Tibial nerve (tissue), 4 donors: ENCODE measurements at places on chromosomes 12 and 14.
A peak's percentile ranks its signal among the peaks of the same experiment; 100 is the strongest.

DNA sequence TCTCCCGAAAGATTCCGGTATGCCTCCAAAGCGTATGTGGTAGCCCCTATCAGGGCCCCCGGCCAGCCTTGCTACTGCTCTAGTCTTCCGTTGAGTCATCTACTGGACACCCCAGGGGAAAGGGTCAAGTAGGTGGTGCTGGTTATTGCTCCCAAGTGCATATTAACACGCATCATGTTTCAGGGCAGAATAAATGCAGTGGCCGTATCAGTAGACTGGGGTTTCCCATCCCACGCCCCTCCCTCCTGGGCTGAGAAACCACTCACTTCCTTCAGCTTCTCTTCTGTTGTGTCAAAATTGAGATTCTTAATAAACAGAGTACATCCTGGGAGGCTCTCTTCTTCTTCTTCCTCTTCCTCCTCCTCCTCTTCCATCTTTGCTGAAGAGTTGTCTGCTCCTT lies 39.3 kb downstream of the RBM19 start:
- no peak overlapping the region for H3K4me3 ChIP-seq
- no peak for DNase-seq
- no peaks in the 10 kb centered on the region for H3K4me1 ChIP-seq
- H3K27me3 ChIP-seq: no peaks in the 10 kb centered on the region
- no peak overlapping the region for H3K27ac ChIP-seq
- H3K36me3 ChIP-seq: peaks cover 92% of the 10 kb centered on the region

DNA sequence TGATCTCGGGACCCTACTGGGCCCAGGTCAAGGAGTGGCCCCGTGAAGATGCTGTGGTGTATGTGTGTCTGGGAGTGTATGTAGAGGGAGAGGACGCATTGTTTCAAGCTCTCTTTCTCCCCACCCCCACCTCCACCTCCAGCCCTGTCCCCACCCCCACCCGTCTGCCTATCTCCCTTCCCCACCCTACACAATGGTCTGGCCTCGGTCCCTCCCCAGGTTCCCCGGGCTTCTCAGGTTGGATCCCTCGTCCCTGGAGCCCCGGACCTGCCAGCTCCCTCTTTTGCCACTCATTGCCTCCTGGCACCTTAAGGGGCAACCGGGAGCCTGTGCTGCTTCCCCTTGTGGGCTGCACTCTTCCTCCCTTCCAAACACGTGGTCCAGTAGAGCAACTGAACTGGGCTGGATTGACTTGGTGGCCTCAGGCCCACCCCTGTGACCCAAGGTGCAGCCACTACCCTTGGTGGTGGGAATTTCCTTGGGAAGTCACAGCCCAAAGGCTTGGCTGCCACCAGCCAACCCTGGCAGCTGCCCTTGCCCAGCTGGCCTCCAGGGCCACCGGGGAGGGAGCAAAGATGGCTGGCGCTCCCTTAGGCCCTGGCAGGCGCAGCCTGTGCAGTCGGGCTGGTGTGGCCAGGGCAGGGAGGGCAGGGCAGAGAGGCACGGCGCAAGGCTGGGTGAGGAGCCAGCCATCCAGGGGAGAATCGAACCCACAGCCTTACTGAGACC lies 628 bp downstream of the VRTN start:
- H3K4me3 ChIP-seq: no peak overlapping the region
- no peak for DNase-seq
- peaks cover 23% of the 10 kb centered on the region for H3K27me3 ChIP-seq
- H3K4me1 ChIP-seq: no peaks in the 10 kb centered on the region

DNA sequence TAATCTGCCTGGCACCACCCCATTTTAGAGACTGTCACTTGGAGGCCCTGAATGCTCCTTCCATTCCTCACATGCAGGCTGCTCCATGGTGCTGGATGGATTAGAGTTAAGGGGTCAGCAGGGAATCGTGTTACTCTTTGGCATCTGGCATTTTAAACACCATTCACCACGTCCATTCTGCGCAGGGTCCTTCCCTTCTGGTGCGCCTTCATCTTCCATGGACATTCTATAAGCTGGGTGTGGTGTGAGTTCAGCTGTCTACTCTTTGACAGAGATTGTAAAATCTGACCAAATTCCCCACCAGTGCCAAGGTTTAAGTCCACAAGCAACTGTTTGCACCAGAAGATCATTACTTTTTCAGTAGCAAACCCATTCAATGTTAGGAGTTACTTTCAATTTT lies 47.8 kb downstream of the GIT2 start:
- H3K4me3 ChIP-seq: no peak overlapping the region
- no peaks in the 10 kb centered on the region for H3K27me3 ChIP-seq
- peaks cover 29% of the 10 kb centered on the region for H3K4me1 ChIP-seq
- no peak for DNase-seq
- peaks cover 48% of the 10 kb centered on the region for H3K36me3 ChIP-seq

- H3K36me3 ChIP-seq: no peaks in the 10 kb centered on the region
- no peak overlapping the region for H3K27ac ChIP-seq
- no peak for DNase-seq
- H3K4me3 ChIP-seq: no peak overlapping the region
- H3K4me1 ChIP-seq: no peaks in the 10 kb centered on the region
- no peaks in the 10 kb centered on the region for H3K27me3 ChIP-seq
Observed at GRCh38 chr12:60803147-60803546, 1207.3 kb downstream of the SLC16A7 start.

GRCh38 chr12:104177663-104178501 lies 37.7 kb upstream of the TXNRD1 start:
- H3K27me3 ChIP-seq: no peaks in the 10 kb centered on the region
- H3K4me3 ChIP-seq: no peak overlapping the region
- DNase-seq: peak; percentile 66
- no peaks in the 10 kb centered on the region for H3K36me3 ChIP-seq

DNA sequence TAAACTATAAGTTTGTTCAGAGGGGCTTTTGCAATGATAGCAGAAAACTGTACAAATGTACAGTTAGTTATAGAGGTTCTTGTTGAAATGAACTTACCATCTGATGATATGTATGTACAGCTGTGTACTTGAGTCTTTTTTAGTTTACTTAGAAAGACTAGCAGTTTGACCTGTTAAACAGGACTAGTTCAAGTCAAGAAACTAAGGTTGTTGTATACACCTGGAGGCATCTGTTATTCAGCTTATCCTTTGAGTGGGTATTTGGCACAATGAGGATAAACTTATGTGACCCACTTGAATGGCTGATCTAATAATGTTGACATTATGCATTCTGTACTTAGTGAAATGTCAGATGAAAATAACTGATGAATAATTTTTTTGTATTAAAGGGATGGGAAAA lies 13.4 kb downstream of the MTERF2 start:
- peaks cover 26% of the 10 kb centered on the region for H3K4me1 ChIP-seq
- no peaks in the 10 kb centered on the region for H3K36me3 ChIP-seq
- no peaks in the 10 kb centered on the region for H3K27me3 ChIP-seq

- H3K4me1 ChIP-seq: peaks cover 35% of the 10 kb centered on the region
- DNase-seq: no peak
- peaks cover 35% of the 10 kb centered on the region for H3K36me3 ChIP-seq
- no peaks in the 10 kb centered on the region for H3K27me3 ChIP-seq
- H3K4me3 ChIP-seq: no peak overlapping the region
Observed at GRCh38 chr12:2803635-2804392, 8.7 kb upstream of the ITFG2 start.

- no peaks in the 10 kb centered on the region for H3K36me3 ChIP-seq
- no peaks in the 10 kb centered on the region for H3K4me1 ChIP-seq
- no peak for DNase-seq
- no peak overlapping the region for H3K4me3 ChIP-seq
- no peaks in the 10 kb centered on the region for H3K27me3 ChIP-seq
Observed at GRCh38 chr12:54437243-54437642, 18.2 kb upstream of the ITGA5 start.

- H3K27ac ChIP-seq: no peak overlapping the region
- no peak overlapping the region for H3K4me3 ChIP-seq
- peaks cover 15% of the 10 kb centered on the region for H3K4me1 ChIP-seq
- no peaks in the 10 kb centered on the region for H3K27me3 ChIP-seq
- no peak for DNase-seq
Observed at GRCh38 chr14:31968107-31968810, 108.8 kb upstream of the ARHGAP5 start.

DNA sequence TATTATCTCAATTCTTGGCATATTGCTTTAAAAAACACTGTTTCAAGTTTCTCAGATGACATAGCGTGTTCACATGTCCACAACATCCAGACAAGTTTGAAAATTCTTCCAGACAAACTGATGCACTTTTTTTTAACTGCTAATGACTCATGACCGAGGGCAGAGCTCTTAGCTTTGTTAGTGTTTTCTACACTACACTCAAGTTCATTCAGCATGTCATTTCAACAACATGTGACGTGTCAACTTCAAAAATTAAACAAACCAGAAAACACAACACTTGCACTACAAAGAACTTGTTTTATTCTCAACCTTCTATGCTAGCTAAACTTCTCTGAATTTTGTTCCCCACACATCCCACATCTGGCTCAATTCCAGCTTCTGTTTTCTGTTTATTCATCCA lies 1186.3 kb upstream of the FLRT2 start:
- no peaks in the 10 kb centered on the region for H3K36me3 ChIP-seq
- DNase-seq: no peak
- no peaks in the 10 kb centered on the region for H3K27me3 ChIP-seq
- no peak overlapping the region for H3K27ac ChIP-seq

- no peaks in the 10 kb centered on the region for H3K27me3 ChIP-seq
- H3K27ac ChIP-seq: no peak overlapping the region
- H3K4me1 ChIP-seq: no peaks in the 10 kb centered on the region
- H3K36me3 ChIP-seq: no peaks in the 10 kb centered on the region
- DNase-seq: no peak
Observed at GRCh38 chr14:82626156-82627066, 1092.8 kb upstream of the SEL1L start.

DNA sequence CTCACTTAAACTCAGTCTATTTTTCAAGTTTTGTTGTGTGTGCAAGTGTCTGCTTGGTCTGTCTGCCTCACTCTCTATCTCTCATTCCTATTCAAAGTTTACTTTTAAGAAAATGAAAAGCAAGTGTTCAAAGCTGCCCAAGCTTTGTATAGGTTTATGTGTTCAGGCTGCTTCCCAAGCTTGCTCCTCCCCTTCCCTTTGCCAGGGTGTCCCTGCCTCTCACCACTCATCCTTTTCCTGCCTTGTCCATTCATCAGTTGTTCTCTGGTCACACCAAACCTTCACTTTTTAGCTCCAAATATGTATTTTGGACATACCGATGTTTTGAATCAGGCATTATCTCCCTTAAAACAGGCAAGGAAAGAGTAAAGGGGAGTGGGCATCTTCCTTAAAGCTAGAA lies 41.3 kb downstream of the STK38L start:
- peak overlapping the region; percentile 64 for H3K27ac ChIP-seq
- H3K4me3 ChIP-seq: no peak overlapping the region
- no peak for DNase-seq
- no peaks in the 10 kb centered on the region for H3K27me3 ChIP-seq
- no peaks in the 10 kb centered on the region for H3K36me3 ChIP-seq

- peak overlapping the region; percentile 15 for H3K27ac ChIP-seq
- no peaks in the 10 kb centered on the region for H3K36me3 ChIP-seq
- no peak for DNase-seq
- no peak overlapping the region for H3K4me3 ChIP-seq
- H3K27me3 ChIP-seq: no peaks in the 10 kb centered on the region
Observed at GRCh38 chr14:73768107-73768506, 53.9 kb upstream of the PNMA1 start.

GRCh38 chr12:34333337-34333736 lies 311.0 kb downstream of the ALG10 start:
- H3K4me3 ChIP-seq: no peak overlapping the region
- no peak for DNase-seq
- H3K27me3 ChIP-seq: no peaks in the 10 kb centered on the region
- no peak overlapping the region for H3K27ac ChIP-seq
- no peaks in the 10 kb centered on the region for H3K4me1 ChIP-seq

GRCh38 chr12:97274386-97274785 lies 188.2 kb upstream of the RMST start:
- no peak for DNase-seq
- no peaks in the 10 kb centered on the region for H3K36me3 ChIP-seq
- H3K4me3 ChIP-seq: no peak overlapping the region
- H3K27ac ChIP-seq: peak overlapping the region; percentile 68
- no peaks in the 10 kb centered on the region for H3K27me3 ChIP-seq

GRCh38 chr12:103930787-103931735 lies 851 bp downstream of the HSP90B1 start:
- H3K27me3 ChIP-seq: no peaks in the 10 kb centered on the region
- H3K27ac ChIP-seq: peak overlapping the region; percentile 95
- no peak for DNase-seq
- no peaks in the 10 kb centered on the region for H3K36me3 ChIP-seq
- peaks cover 22% of the 10 kb centered on the region for H3K4me1 ChIP-seq

DNA sequence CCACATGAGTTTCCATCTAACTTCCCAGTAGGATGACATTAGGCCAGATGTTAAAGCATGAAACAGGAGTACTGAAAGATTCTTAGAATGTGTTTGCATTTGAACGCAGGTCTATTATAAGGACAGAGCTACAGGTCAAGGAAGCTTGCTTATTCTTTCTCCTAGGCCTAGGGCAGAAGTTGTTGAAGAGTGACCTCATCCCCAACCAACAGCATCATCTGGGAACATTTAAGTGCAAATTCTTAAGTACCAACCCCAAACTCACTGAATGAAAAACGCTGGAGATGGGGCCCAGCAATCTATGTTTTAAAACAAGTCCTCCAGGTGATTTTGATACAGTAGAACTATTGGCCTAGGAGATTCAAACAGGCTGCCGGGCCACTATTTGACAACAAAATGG lies 52.4 kb downstream of the PAPLN start:
- H3K36me3 ChIP-seq: peaks cover 37% of the 10 kb centered on the region
- H3K4me1 ChIP-seq: peaks cover 26% of the 10 kb centered on the region
- no peaks in the 10 kb centered on the region for H3K27me3 ChIP-seq
